ENCODE measurements at places on chromosomes 5 and 9.

- DNase-seq, result no peak
Observed at GRCh38 chr5:78806544-78806943, 158.0 kb upstream of the LHFPL2 start.

GRCh38 chr9:69018737-69019136 is 4.8 kb upstream of the PRKACG start:
- no peak for DNase-seq

- DNase-seq, result no peak
Observed at GRCh38 chr5:146105477-146105876, at the start of gene PLAC8L1. Gene PLAC8L1, minus strand, starts transcription at chr5:146105577. Its CDS starts 1,266 bp downstream, at chr5:146104311.

- DNase-seq, result no peak
Observed at GRCh38 chr5:40616781-40617180, 62.9 kb upstream of the PTGER4 start.

DNA sequence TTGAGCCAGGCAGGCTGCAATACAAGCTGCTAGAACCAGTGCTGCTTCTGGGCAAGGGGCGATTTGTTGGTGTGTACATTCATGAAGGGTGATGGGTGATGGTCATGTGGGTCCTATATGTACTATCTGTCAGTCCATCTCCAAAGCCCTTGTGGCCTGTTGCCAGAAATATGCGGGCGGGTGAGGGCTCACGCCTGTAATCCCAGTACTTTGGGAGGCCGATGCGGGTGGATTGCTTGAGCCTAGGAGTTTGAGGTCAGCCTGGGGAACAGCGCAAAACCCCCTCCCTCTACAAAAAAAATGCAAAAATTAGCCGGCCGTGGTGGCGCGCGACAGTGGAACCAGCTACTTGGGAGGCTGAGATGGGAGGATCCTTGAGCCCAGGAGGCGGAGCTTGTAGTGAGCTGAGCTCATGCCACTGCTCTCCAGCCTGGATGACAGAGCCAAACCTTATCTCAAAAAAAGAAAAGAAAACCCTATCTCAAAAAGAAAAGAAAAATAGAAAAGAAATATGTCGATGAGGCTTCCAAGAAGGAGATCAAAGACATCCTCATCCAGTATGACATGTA is 45.0 kb upstream of the KLF4 start:
- no peak for DNase-seq

DNA sequence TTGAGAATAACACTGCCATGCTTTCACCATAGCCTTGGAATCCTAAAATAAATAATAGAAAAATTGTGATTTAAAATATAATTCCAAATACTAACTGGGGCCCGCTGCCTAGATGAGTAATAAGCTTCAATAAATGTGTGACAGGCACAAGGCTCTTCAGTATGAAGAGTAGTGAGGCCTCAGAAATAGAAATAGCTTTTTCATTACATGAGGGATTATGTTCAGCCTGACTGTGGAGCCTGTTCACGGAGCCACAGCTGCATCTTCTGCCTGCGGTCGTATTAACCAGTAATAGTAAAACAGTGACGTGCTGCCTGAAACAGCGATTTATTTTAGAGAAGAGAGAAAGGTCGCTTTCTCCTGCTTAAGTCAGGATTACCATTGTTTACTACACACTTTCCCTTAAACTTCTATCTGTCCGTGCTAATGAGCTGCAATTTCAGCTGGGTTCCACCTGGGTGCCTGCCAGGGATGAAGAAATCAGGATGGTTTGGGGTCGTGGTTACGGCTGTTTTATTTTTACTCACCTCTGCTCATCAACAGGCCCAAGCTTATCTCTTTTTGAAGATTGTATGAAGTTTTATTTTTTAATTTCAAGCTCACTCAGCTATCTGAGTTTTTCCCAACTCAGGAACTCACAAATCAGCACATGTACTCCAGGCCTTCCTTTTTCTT is 284.9 kb upstream of the WWC1 start:
- DNase-seq, result no peak

DNA sequence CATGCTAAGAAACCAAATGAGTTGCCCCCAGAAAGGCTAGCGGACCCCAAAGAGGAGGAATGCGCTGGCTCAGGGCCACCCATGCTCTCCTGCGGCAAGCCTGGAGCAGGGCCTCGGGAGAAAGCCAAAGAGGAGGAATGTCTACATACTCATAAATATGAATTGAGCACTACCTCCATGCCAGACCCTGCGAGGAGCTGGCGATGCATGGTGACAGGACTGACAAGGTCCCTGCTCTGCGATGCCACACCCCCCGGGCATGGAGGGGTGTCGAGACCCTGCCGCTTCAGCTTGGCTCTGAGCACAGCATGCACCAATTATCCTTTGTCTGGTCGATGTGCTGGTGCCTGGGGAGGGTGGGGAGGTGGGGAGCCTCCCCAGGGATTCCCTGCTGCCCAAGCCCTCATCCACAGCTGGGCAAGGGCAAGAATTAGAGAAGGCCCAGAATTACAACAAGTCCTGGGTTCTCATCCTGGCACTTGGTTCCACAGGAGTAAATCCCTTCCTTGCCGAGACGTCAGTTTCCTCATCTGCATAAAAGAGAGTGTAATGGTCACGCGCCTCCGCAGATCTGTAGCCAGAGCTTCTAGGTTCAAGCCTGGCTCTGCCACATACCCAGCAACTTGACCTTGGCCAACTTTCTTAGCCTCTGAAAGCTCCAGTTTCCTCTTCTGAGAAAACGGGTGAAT is 74.4 kb downstream of the FAM114A2 start:
- no peak for DNase-seq

- DNase-seq, result no peak
Observed at GRCh38 chr5:96881511-96882115, 5.3 kb downstream of the ERAP2 start.

DNA sequence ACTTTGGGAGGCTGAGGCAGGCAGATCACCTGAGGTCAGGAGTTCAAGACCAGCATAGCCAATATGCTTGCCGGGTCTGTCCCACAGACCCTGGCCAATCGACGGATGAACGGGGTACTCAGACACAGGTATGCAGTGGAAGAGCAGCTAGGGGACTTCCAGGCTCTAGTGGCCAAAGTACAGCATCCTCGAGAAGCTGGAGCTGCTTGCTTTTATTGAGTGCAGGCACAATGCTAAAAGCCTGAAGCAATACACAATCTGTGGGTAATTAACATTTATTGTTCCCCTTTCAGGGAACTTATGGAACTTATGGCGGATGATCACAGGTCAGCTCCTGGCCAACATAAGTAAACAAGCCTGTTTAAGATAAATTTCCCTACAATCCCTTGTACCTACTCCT is 32.8 kb upstream of the SEMA4D start:
- no peak for DNase-seq

GRCh38 chr5:78215565-78215964 is 78.9 kb downstream of the AP3B1 start:
- DNase-seq, result no peak

All from memory B cell (primary cell).